ENCODE measurements at places on chromosomes 6 and 20.

DNA sequence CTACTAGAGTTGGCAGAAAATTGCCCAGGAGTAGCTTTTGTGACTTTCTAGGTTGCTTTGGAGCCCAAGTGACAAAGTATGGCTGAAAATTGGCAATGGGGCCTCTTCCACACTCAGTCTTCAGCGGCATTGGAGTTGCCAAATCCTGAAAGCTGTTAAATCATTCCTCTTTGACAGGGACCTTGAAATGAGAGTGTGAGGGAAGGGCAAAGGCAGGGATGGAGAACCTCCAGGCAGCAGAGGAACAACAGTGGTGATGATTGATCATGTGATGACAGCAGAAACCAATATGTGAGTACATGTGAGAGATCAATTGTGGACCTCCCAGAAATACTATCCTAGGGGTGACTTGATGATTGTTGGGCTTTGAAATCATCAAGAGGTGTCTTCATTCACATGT, 393.9 kb downstream of the KIF16B start:
- DNase-seq = no peak

DNA sequence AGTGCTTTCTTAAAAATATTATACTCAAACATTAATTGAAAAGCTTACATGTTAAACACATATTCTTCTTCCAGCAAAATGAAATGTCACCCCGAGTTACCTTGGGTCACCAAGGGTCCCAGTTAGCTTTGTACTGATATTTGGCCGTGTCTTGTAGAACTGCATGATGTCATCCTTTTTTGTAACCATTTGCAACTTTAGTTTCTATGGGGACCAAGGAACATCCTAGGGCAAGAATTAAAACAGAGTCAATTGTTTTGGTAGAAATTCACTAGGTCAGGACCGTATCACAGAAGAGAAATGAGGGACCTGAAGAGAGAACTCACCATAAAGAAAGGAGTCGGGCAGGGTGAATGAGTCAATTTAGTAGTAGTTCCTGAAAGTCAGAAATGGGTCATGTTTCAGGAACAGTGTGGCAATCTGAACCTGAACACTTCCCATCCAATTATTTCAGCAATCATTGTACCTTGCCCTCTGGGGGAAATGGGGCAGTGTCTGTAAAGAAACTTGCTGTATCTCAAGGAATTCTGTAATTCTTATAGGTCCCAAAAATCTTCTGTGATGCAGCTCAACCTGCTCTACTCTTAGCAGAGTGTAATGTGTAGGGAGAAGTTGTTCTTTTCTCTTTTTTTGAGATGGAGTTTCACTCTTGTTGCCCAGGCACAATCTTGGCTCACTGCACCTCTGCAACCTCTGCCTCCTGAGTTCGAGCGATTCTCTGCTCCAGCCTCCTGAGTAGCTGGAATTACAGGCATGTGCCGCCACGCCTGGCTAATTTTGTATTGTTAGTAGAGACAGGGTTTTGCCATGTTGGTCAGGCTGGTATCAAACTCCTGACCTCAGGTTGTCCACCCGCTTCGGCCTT, 5.3 kb upstream of the AKAP7 start:
- no peak for DNase-seq

DNA sequence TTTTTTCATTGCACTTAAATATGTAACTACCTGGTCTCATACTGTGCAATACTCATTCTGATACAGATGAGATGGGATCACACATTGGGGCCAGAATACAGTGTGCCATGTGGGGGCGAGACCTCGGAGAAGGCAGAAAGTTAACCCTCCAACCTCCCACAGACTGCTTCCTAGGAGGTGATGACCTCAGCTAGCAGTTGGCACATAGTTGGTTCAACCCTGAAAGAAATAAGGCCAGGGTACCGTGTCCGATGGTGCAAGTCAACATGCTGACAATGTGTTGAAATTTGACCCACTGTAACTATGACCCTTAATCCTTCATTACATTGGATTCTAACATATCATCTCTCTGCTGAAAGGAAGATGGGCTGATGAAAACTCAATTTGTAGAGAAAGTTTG, 61.9 kb downstream of the GJA10 start:
- DNase-seq = no peak

DNA sequence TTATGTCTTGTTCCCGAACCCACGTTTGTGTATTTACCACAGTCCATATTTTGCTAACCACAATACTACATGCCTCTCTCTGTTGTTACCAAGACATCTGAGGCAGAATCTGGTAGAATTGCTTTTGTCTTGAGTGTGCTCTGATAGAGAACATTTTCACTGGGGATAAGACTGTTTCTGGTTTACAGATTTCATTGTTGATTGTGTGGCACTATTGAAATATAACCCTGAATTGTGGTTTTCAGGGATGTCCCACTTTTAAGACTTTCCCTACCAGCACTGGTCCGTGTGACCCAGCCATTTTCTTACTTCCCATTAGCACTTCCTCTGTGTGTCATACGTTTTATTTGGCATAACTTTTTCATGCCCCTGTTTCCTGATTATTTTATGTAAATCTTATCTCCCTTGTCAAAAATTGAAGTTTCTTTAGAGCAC, 12.2 kb downstream of the NCOA7 start:
- DNase-seq = no peak

GRCh38 chr20:37383229-37383989, 37.5 kb downstream of the SRC start:
- DNase-seq = no peak

DNA sequence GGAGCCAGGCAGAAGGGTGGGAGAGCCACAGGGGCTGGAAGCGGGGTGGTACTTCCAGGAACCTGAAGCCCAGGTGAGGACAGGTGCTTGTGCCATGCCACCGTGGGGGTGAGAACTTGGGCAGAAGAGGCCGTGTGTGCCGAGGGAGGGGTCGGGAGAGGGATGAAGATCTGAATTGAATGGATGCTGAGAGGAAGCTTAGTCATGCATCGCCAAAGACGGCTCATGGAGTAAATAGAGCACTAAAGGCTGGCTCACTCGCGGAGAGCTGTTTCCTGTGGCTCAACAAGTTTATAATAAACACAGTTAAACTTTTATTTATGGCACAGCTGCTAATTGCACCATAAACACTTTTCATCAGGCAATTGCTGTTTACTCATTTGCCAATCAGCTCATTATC, 21.7 kb upstream of the MYT1 start:
- no peak for DNase-seq

- DNase-seq = no peak
Measured at GRCh38 chr20:53933232-53933846, 137.1 kb downstream of the BCAS1 start.

DNA sequence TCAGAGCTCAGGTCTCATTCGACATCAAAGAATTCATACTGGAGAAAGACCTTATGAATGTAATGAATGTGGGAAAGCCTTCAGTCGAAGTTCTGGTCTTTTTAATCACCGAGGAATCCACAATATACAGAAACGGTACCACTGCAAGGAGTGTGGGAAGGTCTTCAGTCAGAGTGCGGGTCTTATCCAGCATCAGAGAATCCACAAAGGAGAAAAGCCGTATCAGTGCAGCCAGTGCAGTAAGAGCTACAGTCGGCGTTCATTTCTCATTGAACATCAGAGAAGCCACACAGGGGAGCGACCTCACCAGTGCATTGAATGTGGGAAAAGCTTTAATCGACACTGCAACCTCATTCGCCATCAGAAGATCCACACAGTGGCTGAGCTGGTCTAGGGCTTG, 7.7 kb downstream of the ZSCAN9 start:
- DNase-seq = no peak

GRCh38 chr6:32133786-32134185, 3.7 kb upstream of the FKBPL start:
- DNase-seq = no peak

DNA sequence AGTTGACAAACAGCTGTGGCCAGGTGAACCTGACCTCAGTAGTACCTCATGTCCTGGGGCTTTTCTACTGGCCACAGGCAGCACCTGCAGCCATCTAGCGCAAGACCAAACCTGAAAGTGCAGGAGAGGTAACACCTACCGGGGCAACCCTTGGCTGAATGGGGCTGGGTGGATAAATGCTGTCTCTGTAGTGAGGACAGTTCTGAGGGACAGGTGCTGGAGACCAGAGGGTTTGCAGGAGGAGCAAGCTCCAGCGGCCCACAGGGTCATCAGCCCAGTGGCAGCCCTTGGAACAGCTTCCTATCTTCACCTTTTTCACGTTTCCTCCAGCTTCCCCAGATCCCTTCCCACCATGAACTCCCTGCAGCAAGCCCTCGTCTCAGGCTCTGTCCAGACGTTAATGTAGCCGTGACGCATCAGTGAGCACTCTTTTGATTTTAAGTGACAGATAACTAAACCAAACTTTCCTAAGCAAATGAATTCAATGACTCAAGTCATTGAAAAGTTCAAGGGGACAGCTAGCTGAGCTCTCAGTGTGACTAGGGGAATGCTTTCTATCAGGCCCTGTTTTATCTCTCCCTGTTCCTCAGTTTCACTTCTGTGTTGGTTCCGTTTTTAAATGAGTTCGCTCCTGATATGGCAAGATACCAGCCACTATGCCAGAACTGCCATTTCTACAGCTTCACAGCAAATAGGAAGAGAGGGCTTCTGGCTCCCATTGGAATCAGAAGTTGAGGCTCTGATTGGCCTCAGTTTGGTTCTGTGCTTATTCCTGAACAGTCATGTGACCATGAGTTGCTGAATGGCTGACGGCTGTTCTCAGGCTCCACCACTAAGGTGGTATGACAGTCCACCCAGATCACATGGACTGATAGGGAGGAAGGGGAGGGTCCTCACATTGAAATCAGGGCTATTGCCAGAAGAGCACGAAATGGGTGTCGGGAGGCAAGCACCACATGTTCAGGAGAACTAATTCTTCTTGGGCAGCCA, 12.1 kb upstream of the PFDN4 start:
- no peak for DNase-seq

DNA sequence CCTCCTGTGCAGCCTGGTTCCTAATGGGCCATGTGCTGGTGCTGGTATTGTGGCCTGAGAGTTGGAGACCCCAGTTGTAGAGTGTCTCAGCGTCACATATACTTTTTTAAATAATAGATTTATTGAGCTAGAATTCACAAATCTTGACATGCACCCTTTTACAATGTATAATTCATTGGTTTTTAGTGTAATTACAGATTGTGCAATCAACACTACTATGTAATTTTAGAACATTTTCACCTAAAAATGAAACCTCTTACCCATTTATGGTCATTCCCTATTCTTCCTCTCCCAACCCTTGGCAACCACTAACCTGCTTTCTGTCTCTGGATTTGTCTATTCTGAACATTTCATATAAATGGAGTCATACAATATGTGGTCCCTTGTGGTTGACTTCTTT, 10.6 kb downstream of the PRIM2 start:
- no peak for DNase-seq

GRCh38 chr6:109079981-109080380, 14.7 kb downstream of the SESN1 start:
- no peak for DNase-seq

DNA sequence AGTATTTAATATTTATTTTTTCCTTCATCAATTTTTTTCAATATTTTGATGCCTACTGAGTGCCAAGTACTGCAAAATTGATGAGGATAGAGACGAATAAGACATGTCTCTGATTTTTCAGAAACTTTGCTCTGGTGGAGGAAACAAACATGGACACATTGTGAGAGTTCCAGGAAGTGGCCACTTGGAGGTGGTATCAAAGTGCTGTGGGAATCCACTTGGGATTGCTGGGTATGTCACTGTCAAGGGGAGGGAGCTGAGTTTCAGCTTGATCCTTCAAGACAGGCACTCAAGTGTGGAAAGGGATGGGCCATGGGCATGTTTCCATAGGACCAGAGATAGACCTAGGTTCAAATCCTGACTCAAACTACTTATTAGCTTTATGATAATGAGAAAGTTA, 24.5 kb upstream of the ABCC10 start:
- no peak for DNase-seq

DNA sequence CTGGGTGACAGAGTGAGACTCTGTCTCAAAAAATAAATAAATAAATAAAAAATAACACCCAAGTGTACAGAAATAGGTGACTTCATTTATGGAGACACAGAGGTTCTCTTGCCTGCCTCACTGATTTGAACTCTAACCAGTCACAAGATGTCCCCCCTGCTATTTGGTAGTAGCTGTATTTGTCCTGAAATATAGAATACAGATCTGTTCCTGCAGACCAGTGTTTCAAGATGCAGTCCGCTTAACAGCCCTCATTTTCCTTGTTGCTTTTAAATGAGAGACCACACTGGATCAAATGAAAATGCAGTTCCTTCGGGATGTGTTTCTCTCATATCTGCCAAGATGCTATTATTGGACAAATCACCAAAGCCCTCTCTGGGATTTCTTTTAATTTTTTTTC, 7.6 kb downstream of the PLCB4 start:
- DNase-seq = no peak

- DNase-seq = no peak
Measured at GRCh38 chr6:11632795-11633511, 95.4 kb downstream of the TMEM170B start.

DNA sequence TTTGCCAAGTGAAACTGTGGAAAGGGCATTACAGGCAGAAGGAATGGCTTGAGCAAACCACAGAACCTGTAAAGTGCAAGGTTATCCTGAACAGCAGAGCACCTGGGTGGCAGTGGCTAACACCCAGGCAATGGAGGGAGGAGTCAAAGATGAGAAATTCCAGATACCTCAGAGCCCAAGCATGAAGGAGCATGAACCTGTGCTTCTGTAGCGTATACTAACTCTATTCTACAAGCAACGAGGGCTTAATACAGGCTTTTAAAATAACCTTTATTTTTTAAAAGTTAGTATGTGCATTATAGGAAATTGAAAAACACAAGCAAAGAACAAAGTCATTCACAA, 77.0 kb downstream of the CNBD2 start:
- DNase-seq = no peak

DNA sequence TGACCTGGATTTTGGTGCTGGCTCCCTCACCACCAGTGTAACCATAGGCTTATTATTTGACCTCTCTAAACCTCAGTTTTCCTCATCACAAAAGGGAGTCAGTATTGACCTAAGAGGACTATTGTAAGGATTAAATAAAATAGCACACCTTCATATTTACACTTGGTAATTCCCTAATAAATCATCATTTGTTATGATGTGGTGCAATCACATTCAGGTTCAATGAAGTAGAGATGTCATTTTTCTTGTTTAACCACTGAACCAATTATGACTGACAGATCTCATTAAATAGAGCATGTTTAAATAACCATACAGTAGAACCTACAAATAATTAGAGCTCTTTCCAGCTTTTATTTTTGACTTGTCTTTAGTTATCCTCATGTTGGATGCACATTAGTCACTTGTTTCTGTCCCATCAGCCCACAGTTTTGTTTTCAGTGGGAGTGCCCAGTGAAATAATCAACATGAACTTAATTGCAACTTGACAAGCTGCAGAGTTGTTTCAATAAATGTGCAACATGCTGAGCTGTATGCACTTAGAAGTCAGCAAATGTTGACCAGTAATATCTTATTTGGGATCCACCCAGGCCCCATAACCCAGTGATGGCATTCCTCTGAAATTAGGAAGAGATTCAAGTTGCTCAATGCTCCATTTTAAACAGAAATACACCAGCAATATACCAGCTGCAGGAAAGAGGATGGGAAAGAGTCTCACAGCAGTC, 451.7 kb upstream of the MARCKS start:
- DNase-seq = no peak

DNA sequence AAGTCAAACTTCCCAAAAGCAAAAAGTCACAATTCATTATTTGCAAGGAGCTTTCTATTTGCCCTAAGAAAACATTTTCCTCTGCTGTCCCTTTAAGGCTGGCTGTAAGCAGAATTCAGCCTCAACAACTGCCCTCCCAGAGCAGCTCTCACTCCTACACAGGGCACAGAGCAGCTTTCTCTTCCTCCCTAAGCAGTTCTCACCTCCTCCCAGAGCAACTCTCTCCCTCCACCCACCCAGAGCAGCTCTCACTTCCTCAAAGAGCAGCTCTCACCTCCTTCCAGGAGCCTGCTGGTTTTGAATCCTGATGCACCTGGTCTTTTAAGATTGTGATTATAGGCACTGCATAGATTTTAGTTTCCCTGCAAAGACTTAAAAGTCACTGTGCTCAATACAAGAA, 120.6 kb upstream of the TMEM181 start:
- DNase-seq = no peak

Data from vagina (tissue), 2 donors.